ENCODE measurements at places on chromosomes 2 and 18. TPM values are rescaled to one million over a fixed set of nuclear protein-coding genes. Genes with fewer than 3 reads are reported as not detected.

The AQP4 gene
- total RNA-seq, result not detected

The CPLX4 gene
- total RNA-seq, result not detected

The MC2R gene
- not detected for total RNA-seq

The ZNF385B gene
- not detected for total RNA-seq

The DPP4 gene
- total RNA-seq, result not detected

The SPEG gene
- total RNA-seq, result 25.7 TPM

The NDC80 gene
- total RNA-seq, result 29.6 TPM

The LAMA1 gene
- total RNA-seq, result 9.6 TPM

The ALPP gene
- 0.35 TPM for total RNA-seq

The GALNT3 gene
- 20.2 TPM for total RNA-seq

The KYNU gene
- total RNA-seq, result 143 TPM

The CERKL gene
- 0.23 TPM for total RNA-seq

The OSBPL1A gene
- total RNA-seq, result 21.5 TPM

The IL1F10 gene
- total RNA-seq, result not detected

The ATP6V1B1 gene
- total RNA-seq, result not detected

The CFAP53 gene
- total RNA-seq, result 5.0 TPM

The ANO7 gene
- 0.14 TPM for total RNA-seq

The TPO gene
- total RNA-seq, result not detected

The LMAN2L gene
- 6.5 TPM for total RNA-seq

The ABHD1 gene
- not detected for total RNA-seq

The VIT gene
- not detected for total RNA-seq

The PAIP2B gene
- total RNA-seq, result 1.8 TPM

The ADGRF3 gene
- not detected for total RNA-seq

The SULT1C2 gene
- total RNA-seq, result not detected

The C2orf66 gene
- 0.98 TPM for total RNA-seq

The TRIM43 gene
- not detected for total RNA-seq

The PRKAG3 gene
- total RNA-seq, result not detected

The FRZB gene
- 0.20 TPM for total RNA-seq

The ALS2 gene
- total RNA-seq, result 20.7 TPM

The ZC3H15 gene
- 98.8 TPM for total RNA-seq

Measured in MCF 10A (cell line).